ENCODE measurements at places on chromosomes 2 and 18.
A peak's percentile ranks its signal among the peaks of the same experiment; 100 is the strongest.

DNA sequence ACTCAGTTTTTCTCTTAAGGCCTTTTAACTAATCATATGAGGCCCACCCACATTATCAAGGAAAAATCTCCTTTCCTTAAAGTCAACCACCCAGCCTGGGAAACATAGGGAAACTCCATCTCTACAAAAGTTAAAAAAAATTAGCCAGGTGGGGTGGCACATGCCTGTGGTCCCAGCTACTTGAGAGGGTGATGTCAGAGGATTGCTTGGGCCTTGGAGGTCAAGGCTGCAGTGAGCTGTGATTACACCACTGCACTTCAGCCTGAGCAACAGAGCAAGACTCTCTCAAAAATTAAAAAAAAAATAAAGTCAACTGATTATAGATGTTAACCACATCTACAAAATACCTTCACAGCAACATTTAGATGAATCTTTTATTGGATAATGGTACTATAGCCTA lies 5.8 kb downstream of the DPYSL5 start:
- no peak for DNase-seq

DNA sequence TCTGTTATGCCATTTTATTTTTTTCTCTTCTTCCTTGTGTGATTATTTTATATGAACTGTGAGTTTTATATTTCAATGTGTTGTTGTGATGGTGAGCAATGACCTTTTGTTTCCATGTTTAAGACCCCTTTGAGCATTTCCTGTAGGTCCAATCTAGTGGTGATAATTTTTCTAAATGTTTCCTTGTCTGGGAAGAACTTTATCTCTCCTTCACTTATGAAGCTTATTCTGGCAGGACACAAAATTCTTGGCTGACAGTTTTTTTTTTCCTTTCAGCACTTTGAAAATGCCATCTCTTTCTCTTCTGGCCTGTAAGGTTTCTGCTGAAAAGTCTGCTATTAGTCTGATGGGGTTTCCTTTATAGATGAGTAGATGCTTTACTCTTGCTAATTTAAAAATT lies 53.2 kb downstream of the G6PC2 start:
- no peak for DNase-seq

DNA sequence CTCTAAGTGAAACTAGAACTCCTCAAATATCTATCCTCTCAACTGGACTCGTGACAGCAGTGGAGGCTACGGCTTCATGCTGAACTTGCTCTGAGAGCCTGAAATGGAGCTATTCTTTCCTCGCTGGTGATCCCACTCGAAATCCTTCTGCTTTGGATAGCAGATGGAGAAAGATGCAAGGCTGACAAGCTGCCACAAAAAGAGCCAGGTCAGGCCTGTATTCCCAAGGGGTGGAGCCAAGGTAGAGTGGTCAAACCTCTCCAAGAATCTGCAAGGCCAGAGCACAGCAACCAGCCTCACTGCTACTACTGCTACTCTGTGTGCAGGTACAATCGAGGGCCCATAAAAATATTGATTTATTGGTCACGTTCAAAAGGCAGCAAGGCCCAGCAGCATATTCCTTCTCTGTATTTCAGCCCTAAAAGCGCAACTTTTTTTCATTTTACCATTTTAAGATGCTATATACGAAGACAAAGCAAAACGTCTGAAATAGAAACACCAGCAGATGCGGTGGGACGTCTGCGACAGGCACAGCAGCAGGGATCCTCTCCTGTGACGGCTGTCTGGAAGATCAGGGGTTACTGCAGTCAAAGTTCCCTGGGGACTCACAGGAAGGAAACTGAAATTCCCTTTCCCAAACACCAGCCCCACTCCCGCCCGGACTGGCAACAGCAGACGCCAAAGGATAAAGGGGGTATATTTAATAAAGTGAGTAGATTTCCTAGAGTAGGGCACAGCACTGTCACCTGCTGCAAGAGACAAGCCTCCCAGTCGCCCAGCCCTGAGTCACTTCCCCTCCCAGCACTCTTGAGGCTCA lies 2.4 kb downstream of the SPRED2 start:
- no peak for DNase-seq

DNA sequence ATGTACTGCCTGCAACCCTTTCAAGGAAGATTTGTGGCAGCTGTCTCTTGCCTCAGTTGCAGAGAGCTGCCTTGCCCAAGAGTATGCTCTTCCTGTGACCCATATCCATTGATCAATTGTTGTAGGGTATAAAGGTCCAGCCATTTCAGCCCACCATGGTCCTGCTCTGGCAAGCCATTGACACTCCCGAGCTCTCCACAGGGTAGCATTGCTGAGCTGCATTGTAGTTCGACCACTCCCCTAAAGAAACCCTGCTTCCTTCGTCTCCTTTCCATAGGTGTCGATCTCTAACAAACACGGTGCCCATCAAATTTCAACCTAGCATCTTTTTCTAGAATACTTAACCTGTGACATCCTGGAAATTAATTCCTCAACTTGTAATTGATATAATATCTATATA lies 104.9 kb upstream of the NDUFV2 start:
- DNase-seq = no peak

- no peak for DNase-seq
Measured at GRCh38 chr2:75459565-75460310, 101.0 kb downstream of the EVA1A start.

GRCh38 chr2:186027922-186028321 lies 289.3 kb downstream of the FSIP2 start:
- no peak for DNase-seq

GRCh38 chr2:164186591-164186990 lies 434.7 kb downstream of the GRB14 start:
- no peak for DNase-seq

- DNase-seq = no peak
Measured at GRCh38 chr2:109532728-109533076, 81.1 kb downstream of the SEPTIN10 start.

GRCh38 chr2:28055325-28055970 lies 164.9 kb downstream of the BABAM2 start:
- no peak for DNase-seq

DNA sequence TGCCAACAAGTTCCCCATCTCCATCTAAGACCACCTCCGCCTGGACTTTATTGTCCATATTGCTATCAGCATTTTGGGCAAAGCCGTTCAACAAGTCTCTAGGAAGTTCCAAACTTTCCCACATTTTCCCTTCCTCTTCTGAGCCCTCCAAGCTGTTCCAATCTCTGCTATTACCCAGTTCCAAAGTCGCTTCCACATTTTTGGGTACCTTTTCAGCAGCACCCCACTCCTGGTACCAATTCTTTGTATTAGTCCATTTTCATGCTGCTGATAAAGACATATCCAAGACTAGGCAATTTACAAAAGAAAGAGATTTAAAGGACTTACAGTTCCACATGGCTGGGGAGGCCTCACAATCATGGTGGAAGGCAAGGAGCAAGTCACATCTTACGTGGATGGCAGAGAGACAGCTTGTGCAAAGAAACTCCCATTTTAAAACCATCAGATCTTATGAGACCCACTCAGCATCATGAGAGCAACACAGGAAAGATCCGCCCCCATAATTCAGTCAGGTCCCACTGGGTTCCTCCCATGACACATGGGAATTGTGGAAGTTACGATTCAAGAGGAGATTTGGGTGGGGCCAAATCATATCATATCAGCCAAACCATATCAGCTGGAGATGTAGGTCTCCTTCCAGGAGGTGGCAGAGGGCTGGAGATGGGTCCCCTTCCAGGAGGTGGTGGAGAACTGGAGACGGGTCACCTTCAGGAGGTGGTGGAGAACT lies 19.8 kb upstream of the TXNDC2 start:
- no peak for DNase-seq

DNA sequence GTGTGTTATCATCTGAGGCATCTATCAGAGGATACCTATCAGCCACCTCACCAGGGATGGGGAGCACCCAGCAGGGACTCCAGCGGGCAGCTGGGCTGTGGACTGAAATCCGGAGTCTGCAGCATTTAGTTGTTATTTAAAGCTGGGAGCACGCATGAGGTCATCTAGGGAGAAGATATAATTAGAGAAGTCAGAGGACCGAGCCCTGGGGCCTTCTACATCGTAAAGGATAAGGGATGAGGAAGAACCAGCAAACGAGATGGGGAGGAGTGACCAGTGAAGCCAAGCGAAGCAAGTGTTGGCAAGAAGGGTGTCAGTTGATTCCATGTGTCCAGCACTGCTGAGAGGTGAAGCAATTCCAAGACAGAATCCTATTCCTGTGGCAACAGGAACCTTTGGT lies 70.3 kb downstream of the STEAP3 start:
- no peak for DNase-seq

GRCh38 chr2:119367472-119368099 lies 809 bp downstream of the DBI start:
- peak; percentile 75 for DNase-seq

DNA sequence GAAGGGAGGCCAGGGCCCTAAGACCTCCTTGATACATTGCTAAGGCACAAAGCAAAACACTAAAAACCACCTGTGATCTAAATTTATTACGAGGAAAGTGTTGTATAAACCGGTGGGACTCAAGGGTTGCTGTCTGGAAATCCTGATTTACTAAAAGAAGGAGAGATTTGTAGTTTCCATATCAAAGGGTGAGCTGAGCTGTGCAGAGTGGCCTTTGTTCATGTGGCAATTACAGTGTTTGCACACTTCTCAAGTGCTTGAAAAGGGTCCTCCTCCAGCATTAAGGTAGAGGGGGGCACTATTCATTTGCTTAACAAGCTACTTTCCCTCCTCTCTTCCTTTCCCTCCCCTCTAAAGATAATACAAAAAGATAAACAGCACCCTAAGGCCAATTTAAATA lies 30.5 kb upstream of the ITGA4 start:
- DNase-seq = no peak

GRCh38 chr2:28643911-28644334 lies 107.7 kb upstream of the PPP1CB start:
- no peak for DNase-seq

DNA sequence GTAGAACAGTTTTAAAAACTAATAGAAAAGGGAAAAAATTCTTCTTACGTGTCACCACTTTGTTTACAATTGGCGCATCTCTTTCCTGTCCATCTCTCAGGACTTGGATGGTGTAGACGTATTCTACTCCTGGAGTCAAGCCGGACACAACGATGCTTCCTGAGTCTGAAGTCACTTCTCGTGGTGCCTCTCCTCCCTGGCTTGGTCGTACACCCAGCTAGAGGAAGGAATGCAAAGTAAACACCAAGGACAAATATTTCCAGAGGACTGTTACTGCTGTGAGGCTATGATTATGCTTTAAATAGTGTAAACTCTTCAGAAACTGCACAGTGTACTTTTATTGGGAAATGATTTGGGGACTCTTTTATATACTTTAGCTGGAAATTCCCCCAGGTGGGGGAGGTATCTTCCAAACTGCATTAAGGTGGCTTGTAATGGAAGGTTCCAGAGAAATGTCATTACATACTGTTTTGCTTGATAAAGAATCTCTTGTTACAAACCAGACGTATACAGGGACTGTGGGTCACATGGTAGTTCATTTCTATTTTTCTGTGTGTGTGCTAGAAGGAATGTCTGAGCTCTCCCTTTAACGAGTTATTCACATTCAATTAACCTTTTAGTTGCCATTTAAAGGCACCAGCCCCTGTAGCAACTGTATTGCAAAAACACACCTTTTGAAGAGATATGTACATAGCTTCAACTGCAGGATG lies 38.1 kb downstream of the FN1 start:
- no peak for DNase-seq

GRCh38 chr2:60746318-60746717 lies 9.8 kb upstream of the PAPOLG start:
- DNase-seq = no peak

DNA sequence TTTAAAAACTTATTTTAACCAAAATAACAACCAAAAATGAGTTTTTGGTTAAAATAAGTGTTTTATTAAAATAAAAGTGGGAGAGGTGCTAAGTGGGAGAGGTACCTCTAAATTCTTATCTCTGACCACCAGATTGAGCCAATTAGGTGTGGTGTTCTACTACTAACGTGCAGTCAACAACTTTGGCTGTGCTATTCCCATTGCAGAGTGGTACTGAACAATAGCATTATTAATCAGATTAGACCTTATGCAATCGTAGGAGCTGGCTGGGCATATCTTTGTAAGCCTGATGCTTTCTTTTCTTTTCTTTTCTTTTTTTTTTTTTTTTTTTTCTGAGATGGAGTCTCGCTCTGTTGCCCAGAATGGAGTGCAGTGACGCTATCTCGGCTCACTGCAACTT lies 38.9 kb downstream of the RAB27B start:
- no peak for DNase-seq

DNA sequence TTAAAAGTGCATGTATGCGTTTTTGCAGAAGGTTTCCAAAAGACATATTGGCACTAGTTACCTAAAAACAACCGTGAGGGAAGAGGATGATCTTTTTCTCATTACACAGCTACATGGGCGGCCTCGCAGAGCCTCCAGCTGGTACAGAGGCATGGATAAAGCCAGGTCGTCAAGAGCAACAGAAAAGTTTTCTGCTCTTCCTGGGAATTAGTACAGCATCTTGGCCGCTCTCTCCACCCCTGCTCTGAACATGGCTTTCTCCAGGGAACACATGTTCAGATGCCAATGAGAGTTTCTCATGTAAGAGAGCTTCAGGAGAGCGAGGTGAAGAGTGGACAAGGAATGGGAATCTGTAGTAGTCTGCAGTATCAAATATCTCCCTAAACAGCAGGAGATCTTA lies 108.4 kb downstream of the ZEB2 start:
- no peak for DNase-seq

GRCh38 chr18:59932401-59932800 lies 32.6 kb downstream of the PMAIP1 start:
- DNase-seq = no peak

- DNase-seq = no peak
Measured at GRCh38 chr2:174083843-174084458, 118.8 kb upstream of the SP3 start.

DNA sequence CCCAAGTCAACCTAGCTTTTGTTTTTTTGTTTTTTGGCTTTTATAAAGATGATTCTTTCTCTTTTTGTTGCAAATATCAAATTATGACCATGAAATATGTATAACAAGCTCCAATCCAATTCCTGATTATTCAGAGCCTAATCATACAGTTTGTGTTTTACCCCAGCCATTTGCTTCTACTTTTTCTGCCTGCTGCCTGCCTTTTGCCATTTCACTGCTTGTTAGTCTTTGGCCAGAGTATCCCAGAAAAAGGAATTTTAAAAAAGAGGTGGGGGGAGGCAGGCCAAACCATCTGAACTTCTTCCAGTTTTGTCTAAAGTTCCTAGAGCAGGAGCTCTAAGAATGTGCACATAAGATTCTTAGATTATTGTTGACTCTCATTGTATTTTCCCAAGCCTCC lies 211.9 kb upstream of the VRK2 start:
- DNase-seq = no peak

- no peak for DNase-seq
Measured at GRCh38 chr2:219059725-219060682, 717 bp downstream of the IHH start.

All from dorsolateral prefrontal cortex (tissue), 122 donors.